ENCODE measurements at places on chromosomes 12 and 14.

DNA sequence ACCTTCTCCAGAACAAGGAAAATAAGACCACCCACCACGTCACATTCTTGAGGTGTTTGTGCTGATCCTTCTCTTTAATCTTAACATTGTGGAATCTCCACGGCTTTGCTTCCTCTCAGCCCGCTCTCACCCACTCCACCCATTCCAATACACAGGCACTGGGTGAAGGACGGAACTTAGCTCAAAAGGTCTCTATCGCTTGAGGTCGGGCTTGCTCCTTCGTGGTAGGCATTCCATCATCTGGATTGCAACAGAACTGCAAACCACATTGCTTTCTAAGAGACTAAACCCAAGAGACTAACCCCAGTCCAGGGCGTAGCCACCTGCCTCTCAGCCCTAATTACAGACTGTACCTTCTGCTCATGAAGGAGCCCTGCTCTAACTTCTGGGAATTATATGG lies 24.0 kb upstream of the MDM2 start:
- DNase-seq: no peak

DNA sequence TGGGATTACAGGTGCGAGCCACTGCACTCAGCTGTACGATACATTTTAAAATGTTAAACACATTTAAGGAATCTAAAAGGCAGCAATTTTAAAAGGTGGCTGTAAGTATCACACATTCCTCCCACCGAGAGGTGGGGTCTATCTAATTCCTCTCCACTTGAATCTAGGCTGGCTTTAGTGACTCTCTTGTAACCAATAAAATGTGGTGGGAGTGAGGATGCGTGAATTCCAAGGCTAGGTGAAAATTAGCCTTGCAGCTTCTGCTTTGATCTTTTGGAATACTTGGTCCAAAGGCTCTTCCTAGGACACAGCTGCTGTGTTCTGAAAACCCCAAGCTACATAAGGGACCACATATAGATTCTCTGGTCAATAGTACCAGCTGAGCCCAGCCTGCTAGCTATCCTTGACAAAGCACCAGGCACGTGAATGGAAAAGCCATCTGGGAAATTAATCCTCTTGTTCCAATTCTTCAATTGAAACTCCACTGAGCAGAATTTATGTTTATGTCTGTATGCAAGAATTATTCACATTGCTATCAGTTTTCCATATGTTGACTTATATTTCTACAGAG lies 8.8 kb upstream of the GPRC5D start:
- DNase-seq: no peak

GRCh38 chr14:77221241-77221871 lies 39.8 kb downstream of the TMEM63C start:
- no peak for DNase-seq

- DNase-seq: no peak
These were observed 192.8 kb upstream of the AMIGO2 start for GRCh38 chr12:47272412-47273190.
